ENCODE measurements at places on chromosomes 6 and 20.

DNA sequence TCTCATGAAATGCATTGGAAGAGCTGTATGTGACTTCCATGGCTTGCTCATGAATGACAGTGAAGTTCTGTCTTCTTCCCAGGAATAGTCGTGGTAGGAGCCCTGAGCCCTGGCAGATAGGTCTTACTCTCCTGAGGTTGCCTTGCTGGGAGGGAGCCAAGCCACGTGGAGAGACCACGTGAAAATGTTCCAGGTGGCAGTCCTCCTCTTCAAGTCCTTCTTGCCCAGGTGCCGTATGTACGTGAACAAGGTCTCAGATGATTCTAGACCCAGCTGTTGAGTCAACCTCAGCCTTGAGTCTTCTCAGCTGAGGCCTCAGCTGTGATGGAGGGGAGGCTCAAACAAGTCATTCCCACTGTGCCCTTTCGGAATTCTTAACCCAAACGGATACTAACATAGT is 192.4 kb upstream of the PRDM1 start:
- DNase-seq: no peak

DNA sequence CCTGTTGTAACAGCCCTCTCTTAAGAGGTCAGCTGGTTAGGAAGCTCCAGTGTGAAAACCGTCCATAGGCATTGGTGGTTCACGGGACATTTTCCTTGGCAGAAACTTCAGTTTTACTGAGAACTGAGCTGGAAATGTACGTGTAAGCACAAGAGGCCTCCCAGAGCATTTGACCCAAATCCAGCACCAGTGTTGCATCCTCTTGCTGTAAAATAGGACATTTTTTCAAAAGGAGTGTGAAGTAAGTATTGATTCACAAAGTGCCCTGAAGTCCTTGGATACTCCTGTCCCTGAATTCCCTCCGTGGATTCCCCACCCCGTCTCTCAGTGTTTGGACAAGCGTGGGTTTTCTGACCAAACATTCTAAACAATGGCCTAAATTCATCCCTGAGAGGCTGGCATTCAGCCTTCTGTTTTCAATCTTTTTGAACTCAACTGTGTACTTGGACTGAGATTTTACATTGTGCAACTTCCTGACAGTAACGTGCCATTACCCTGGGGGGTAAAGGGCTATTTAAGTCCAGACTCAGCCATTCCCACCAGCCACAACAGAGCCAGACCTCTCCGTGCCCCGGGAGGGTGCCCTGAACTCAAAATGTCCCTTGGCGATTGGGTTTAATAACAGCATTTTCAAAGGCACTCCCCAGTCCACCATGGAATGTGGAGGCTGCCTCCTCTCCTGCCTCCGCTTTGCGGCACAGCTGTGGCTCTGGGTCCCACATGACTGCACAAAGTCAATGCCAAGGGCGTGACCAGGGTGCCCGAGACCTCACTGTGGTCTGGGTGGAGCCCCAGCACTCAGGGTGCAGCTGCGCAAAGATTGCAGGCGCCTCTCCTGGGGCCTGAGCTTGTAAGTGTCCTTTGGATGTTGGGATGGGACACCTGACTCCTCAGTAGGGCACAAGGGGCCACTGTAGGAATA is 92.7 kb upstream of the AFDN start:
- DNase-seq: peak; percentile 50

GRCh38 chr20:15818651-15819071 is 754.6 kb downstream of the KIF16B start:
- DNase-seq: no peak

- no peak for DNase-seq
Measured at GRCh38 chr6:153484056-153484455, 353.0 kb upstream of the RGS17 start.

GRCh38 chr20:54284928-54285704 is 77.2 kb downstream of the PFDN4 start:
- DNase-seq: no peak

DNA sequence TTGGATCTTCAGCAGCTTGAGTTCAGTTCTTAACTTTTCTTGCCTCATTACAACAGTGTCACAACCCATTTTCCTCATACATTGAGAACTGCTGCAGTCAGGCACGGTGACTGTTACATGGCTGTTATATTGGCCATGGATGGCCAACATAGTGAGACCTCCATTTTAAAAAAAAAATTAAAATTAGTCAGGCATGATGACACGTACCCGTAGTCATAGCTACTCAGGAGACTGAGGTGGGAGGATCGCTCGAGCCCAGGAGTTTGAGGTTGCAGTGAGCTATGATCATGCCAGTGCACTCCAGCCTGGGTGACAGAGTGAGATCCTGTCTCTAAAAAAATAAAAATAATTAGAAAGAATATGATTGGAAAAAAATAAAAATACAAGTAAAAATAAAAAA is 9.9 kb upstream of the MMP24 start:
- no peak for DNase-seq

DNA sequence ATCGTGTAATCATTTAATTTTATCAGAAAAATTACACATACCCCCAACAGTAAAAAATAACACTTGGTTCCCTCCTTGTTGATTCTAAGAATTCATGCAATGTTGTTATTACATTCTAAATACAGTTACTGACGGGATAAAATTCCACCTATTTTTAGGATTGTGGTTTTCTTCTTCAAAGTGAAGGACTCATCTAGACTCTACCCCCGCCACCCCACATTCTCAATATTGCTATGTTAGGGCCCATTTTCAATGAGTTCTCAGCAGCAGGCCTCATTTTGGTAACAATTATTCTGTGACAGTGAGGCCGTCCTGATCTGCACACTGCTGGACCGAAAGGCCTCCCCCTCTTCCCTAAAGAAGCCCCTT is 43.5 kb downstream of the PREX1 start:
- no peak for DNase-seq

Measured in eye (tissue), 1 donor.